Activated CD4-positive, alpha-beta T cell treated with anti-CD3 and anti-CD28 coated beads, Interleukin-2, amount 10 ng/mL, durations not matched to agents 7 days and 5 days (primary cell): ENCODE measurements at places on chromosomes 1 and 21. TPM values are rescaled to one million over a fixed set of nuclear protein-coding genes. Genes with fewer than 3 reads are reported as not detected.
A peak's percentile ranks its signal among the peaks of the same experiment; 100 is the strongest.

The CYP4A22 gene
- total RNA-seq = not detected

The KCNK2 gene
- not detected for total RNA-seq

The CD1D gene
- total RNA-seq = not detected

The GBP7 gene
- total RNA-seq = not detected

The ERVH48-1 gene
- 6.4 TPM for total RNA-seq

The FCRLA gene
- not detected for total RNA-seq

The SEC22B gene
- total RNA-seq = 28.1 TPM

The KRTAP24-1 gene
- total RNA-seq = not detected

The RGS18 gene
- 0.30 TPM for total RNA-seq

The PDZK1 gene
- 0.42 TPM for total RNA-seq

The SYCP1 gene
- not detected for total RNA-seq

The DIRAS3 gene
- not detected for total RNA-seq

The AIRE gene
- 0.27 TPM for total RNA-seq

DNA sequence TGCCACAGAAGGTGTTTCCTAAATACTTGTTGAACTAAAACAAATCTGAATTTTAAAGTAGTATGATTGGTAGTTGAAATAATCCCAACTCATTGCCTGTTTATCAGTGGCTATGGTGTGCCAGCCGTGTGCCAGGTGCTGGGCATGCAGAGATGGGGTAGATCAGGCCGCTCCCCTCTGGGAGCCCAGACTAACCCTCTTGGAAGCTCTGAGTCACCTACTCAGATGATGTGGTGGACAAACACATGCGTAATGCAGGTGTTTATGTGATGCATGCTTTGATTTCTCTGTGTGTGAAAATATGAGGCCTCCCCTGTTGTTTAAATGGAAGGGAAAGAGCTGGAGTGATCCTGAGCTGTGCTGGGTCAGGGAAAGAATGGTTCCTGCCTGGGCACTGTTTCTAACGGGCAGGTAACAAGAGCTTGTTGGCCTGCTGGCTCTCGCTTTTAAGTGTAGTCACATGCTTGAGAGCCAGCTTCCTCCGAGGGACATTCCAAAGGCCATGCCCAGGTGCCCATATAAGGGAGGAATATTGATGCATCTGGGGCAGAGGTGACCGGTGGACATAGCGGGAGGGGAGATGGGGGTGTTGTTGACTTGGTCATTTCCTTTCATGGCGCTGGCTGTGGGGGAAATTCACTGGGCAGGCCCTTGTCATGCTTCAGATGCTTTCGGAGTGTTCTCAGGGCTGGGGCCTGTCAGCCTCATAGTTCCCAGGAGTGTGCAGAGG is 10.2 kb downstream of the MFN2 start:
- no peak for DNase-seq

GRCh38 chr1:12450756-12451559 is 167.1 kb downstream of the DHRS3 start:
- DNase-seq = no peak

DNA sequence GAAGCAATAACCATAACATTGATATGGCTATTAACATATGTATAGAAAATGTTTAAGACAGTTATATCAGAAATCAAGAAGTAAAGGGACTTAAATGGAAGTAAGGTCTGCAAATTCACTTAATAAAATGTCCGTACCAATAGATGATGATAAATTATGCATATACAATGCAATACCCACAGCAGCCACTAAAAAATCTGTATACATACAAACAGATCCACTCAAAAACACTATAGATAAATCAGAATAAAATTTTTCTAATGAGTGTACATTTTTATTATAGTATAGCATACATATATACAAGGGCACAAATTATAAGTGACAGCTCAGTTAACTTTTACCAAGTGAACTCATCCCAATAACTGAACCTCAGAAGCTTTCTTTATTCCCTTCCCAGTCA is 6.0 kb downstream of the LORICRIN start:
- no peak for DNase-seq

DNA sequence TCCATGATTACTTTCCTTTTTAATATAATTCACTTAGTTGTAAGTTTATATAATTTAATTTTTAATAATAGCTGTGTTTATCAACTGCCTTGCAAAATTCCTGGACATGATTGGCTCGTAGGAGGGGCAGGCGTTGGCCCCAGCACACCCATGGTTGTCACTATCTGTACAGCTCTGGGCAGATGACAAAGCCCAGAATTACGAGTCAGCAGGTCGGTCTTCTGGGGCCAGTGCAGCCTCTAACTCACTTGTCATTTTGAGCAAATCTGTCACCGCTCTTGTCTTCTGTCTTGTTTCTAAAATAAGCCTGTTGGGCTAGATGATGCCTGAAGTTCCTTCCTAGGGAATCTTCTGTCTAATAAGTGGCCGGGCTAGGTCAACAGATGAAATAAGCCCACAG is 21.4 kb upstream of the LRRC38 start:
- no peak for DNase-seq

- no peak for DNase-seq
These were observed 202.0 kb downstream of the NFIA start for GRCh38 chr1:61284248-61284854.

DNA sequence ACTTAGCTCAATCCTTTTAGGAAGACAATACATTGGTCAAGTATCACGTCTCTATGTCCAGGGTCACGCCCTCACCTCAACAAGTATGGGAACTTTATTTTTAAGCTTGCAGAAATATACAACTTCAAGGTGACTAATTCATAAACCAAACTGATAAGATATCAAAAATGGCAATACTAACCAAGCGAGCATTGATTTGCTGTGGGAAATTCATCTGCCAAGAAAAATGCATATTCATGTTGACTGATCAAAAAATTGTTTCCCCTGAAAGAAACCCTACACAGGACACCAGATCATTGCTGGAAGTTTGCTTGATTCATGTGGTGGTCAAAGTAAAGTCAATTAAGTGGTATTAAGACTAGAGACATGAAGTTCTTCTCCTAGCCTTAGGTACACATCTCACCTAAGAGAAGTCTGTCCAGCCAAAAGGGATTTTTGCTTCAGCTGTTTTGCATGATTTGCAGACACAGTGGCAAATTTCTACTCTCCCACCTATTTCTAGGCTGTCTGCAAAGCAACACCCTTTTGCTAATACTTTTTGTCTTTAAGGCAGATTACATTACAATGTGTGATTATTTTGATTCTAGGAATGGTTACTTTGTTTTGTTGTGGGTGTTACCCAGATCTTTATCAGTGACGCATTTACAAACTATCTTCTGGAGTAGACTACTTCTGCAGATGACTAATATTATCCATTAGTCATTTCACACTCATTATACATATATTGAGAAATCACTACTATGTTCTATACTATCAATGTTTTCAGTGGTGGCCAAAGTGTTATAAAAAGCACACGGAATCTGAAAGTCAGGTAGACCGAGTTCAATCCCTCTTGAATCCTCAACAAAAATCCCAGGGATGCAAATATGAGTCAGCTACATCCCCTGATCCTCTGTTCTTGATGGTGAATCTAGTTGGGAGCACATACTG is 12.4 kb downstream of the SAMSN1 start:
- DNase-seq = peak; percentile 18

GRCh38 chr1:86933562-86934377 is 19.3 kb downstream of the HS2ST1 start:
- no peak for DNase-seq

GRCh38 chr1:69553726-69554125 is 14.0 kb upstream of the LRRC7 start:
- no peak for DNase-seq

DNA sequence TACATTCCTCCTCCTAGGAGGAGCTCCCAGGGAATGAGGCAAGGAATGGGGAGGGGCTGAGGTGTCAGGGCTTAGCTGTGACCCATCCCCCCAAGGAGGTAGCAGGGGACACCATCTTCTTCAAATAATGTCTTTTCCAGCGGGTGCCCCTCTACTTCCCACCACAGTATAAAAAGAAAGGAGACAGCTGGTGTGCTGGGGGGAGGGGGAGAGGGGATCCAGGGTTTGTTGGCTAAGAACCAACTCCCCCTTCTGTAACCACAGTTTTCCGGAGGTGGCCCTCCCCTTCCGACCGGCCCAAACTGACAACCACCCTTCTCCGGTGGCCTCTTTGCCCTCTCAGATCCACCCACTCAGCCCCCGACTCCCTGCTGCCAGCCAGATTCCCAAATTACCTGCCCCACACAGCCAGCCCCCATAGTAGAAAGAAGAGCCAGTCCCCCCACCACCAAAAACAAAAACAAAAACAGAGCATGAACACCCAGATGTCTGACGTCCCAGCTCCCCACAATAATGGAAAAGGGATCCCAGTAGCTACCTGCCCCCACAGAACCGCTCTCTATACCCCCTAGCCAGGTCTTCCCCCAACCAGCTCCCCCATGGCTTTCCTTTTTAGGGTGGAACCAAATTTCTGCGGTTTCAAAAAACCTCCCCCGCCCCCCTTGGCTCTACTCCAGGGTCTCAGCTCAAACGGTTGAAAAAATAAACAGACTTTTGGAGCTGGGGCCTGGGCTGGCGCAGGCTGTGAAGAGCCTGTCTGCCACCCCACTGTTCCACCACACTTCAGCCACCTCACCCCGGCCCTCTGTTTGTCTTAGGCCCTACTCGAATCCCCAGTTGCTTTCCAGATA is 2.1 kb downstream of the ARHGEF2 start:
- DNase-seq = peak; percentile 56

DNA sequence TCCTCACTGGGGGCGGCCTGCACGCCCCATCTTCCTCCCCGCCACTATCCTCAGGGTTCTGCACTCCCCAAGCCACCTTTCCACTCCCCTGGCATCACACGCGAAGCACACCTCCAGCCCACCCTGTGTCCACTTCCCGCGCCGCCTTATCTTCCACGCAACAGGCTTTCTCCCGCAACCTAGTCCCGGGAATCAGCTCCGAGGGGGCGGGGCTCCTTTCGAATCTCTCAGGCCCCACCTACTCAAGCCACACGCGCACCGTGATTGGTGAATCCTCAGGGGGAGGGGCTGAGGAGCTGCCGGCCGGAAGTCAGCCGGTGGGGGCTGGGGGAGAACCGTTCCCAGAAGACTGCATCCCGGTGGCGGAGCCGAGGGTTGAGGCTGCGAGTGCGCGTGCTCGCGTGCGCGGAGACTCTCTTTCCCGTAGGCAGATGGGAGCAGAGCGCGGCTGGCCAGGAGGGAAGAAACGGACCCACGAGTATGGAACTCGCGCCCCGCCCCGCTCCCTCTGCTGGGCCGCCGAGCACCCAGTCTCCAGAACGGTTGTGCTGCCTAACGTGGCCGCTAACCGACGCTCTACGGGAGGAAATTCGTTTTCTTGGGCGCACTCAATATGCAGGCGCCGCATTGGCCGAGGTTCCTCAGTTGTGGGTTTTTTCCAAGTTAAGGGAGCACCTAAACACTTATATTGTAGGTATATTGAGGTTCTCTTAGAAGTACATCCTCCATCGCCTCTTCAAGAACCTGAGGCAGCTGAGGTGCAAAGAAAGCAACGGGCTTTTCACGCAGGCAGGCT is at the start of gene PSRC1:
Gene PSRC1, minus strand, starts transcription at position 194 of the 796 bp plus-strand sequence.
- peak; percentile 93 for DNase-seq

DNA sequence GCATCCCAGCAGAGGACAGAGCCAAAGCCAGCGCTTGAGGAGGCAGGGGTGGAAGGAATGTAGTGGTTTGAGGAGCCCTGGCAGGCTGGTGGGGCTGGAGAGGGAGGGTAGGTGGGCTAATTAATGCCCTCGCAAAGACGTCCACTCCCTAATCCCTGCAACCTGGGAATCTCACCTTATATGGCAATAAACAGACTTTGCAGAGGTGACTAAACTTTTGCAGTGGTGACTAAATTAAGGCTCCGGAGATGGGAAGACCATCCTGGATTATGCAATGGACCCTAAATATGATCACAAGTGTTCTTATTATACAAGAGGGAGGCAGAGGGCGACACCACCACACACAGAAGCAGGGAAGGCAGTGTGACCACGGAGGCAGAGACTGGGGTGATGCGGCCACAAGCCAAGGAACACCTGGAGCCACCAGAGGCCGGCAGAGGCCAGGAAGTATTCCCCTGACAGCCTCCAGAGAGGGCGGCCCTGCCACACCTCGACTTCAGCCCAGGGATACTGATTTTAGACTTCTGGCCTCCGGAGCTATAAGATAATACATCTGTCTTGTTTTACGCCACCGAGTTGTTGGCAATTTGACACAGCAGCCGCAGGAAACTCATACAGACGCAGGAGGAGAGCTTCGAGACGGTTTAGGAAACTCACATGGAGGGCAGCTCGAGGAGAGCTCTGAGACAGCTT is 23.1 kb upstream of the NPPB start:
- DNase-seq = no peak

DNA sequence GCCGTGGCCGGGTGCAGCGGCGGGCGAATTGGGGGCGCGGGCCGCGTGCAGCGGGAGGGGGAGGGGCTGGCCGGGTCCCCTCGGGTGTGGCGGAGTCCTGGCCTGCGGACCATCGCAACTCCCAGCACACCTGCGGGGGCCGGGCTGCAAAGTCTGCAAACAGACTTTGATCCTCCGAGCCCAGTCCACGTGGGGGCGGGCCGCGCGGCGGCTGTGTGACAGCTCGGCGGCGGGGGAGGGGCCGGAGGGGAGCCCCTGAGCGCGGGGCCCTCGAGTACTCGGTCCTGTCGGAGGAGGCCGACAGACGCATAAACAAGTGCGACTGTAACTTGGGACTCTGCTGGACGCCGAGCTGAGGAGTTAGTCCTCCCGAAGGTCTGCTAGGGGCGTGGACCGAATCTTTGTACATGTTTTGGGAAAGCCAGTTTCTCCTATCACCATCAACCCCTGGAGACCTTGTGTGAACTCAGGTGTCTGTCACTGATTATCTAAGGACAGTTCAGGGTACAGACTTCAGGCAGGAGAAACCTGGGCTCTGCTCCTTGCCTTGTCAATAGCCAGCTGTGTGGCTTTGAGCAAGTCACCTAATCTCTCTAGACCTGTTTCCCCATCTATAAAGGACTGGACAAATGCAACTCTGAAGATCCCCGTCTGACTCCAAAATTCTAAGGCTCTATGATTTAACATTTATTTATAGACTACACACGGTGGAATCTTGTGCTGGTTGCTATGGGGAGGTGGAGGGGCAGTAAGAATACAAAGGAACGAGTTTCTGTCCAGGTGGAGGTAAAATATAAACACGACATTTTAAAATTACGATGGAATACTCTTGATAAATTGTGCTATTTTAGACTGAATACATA is 710 bp upstream of the SLC30A1 start:
- no peak for DNase-seq

DNA sequence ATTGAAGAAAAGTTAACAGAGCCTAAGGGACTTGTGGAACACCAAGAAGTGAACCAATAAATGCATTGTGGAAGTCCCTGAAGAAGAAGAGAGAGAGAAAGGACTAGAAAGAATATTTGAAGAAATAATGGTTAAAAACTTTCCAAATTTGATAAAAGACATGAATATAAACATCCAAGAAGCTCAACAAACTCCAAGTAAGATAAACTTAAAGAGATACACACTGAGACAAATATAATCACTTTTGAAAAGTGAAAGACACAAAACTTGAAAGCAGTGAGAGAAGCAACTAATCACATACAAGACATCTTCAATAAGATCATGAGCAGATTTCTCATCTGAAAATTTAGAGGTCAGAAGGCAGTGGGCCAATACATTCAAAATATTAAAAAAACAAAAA is 91.2 kb downstream of the MPZL1 start:
- no peak for DNase-seq

DNA sequence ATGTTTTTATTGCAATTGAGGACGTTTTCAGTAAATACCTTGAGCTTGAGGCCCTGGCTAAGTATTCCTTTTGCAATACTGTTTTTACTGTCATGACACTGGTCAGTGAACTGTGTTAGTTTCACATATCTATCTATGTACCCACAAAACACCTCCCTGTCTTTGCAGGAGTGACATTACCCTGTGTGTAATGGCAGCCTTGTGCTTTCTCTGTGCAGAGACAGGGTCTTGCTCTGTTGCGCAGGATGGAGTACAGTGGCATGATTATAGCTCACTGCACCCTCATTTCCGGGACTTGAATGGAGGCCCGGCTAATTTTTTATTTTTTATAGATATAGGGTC is 8.9 kb downstream of the YBX1 start:
- DNase-seq = no peak
